ENCODE measurements at places on chromosomes 2 and 18.

DNA sequence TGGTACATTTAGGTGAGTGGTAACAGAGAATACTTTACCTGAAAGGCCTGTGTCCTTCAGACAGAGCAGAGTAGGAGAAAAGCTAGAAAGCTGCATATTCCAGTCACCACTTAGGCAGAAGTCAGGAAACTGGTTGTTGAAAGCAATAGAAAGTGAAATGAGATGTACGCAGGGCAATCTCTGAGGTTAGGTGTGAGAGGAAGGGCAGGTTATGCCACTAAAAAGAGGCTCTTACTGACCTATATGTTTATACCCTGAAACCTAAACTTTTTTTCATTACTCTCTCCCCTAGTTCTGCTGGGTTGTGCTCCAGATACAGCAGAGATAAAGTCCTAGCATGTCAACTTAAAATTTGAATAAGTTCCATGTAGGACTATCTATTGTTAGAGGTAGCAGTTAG, 93.5 kb downstream of the COX7A2L start:
- DNase-seq = no peak

GRCh38 chr18:35697869-35698268, 116.3 kb downstream of the GALNT1 start:
- DNase-seq = no peak

DNA sequence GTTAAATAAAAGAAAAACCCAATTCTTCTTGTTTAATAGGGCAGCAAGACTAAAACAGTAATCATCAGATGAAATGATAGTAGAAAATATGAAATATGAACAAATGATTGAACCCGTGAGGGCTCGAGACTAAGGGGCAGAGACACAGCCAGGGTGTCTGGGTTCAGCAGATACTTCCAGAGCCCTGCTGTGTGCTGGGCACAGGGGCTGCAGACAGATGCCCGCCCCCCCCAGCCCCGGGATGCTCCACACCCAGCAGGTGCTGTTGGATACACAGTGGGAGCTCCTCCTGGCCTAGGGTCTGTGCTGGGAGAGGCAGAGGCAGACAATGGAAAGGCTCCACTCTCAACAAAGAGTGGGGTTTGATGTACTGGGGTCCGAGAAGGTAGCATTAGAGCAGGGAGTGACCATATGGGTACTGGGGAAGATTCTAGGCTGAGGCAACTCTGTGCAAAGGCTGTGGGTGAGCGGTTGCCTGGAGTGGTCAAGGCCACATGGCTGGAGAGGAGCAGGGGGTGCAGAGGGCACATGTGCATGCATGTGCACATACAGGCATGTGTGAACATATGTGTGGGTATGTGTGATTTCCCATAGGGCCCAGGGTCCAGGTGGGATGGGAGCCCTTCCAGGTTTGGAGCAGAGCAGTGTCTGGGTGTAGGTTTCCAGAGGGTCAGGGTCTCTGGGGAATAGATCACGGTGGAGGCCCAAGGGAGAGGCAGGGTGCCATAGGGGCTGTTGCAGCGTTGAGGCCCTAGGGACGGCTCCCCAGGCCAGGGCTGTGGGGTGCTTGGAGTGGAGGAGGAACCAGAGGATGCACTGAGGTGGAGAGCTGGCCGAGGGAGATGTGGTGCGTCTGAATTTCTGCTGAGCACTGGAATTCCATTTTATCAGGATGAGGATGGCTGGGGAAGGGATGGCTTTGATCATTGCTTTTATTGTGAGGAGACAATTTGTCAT, 36.7 kb downstream of the LDLRAD4 start:
- DNase-seq = no peak

DNA sequence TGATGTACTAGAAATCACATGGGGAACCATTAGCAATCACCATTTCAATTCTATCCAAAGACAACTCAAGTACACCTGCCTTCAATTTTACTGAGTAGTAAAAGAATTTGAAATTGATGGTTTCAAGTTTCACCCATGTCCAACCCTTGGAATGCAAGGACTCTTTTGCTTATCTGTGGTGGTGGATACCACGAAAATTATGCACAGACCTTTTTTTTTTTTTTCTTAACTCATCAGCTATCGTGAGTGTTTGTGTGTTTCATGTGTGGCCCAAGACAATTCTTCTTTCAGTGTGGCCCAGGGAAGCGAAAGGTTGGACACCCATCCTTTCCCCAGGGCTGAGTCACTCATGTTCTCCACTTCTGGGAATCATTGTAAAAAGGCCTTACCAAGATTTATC, 23.1 kb downstream of the ID2 start:
- DNase-seq = no peak

- DNase-seq = no peak
Observed at GRCh38 chr18:63823516-63824219, 48.5 kb downstream of the SERPINB7 start.

- DNase-seq = peak; percentile 31
Observed at GRCh38 chr2:48589170-48589767, 28.4 kb upstream of the GTF2A1L start.

DNA sequence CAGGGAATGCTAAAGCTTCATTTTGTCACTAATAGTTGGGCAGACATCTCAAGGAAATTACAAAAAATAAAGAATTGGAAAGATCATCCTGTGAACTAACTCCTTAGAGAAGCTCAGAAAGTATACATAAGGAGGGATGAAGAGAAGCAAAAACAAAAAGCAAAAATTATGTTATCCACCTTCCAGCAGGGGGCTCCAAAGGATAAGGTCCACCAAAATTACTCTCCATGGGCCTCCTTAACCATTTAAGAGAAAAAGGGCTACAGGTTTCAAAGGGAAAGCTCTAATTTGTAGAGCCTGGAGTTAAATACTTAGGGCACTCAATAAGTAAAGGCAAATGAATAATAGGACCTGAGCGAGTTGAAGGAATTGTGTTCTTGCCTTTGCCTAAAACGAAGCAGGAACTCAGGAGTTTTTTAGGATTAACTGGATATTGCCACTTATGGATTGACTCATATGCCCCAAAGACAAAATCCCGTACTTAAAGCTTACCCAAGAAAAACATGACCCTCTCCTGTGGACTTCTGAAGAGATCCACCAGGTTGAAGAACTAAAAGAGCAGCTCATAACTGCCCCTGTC, 1167.9 kb downstream of the DSC3 start:
- DNase-seq = peak; percentile 66

GRCh38 chr2:126431136-126431535, 224.8 kb upstream of the GYPC start:
- no peak for DNase-seq

DNA sequence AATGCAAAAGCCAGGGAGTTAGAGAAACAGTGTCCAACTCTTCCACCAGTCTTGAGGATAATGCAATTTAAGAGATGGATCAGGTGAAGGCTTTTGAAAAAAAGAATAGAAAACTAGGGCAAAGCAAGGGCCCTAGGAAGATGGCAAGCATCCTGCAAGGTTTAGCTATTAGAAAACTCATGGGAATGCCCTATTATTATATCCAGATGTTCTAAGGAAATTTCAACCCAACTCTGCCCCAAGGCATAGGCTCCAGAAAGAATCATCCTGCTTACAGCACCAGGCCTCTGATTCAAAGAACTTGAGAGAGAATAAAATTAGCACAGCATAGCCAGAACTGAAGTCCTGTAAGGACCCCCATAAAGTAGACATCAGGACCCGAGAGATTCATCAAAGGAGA, 68.1 kb downstream of the EN1 start:
- no peak for DNase-seq

DNA sequence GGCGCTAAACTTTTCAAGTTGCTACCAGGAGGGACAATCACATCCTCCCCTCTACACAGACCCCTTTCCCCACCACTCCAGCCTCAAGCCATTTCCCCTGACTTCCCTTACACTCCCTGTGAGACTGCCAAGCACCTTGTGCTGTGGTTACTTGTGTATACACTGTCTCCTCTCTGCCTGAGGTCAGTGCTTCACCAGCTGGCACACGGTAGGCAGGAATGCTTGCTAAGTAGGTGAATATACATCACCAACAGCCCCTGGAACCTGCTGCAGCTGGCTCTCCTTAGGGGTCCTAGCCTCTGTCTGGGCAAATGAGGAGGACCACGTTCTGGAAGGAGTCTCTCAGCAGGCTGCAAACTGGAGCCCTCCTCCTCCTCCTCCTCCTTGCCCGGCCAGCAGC, 38.3 kb upstream of the ACAA2 start:
- DNase-seq = no peak

DNA sequence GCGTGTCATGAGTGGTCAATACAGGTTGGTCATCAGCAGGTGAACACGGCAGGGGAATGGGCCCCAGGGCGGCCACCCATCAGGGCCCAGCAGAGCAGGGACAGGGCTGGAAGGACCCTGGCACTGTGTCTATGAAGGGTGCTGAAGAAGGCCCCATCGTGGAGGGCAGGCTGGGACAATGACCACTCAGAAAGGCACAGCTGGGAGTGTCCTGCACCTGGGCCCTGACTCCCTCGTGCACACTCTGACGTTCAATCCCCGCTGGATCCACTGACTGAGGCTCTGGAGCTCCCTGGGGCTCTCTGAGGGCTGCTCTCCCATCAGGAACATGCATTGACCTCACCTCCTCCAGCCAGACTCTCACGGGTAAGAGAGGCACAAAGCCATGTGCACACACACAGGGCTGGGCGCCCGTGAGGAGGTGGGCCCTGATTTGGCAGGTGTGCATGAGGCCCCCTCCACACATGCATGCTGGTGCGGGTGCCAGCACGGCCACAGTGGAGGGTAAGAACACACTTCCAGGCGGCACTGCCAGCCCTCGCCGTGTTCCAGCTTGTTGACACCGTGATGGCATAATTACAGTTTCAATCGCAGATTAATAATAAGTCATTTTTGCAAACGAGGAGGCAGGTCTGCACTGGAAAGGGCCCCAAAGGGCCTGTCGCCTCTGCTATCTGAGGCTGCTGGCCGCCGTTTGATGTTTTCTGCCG, 58.5 kb downstream of the SMAD7 start:
- DNase-seq = no peak

GRCh38 chr2:5913711-5914395, 221.7 kb downstream of the SOX11 start:
- DNase-seq = no peak

- no peak for DNase-seq
Observed at GRCh38 chr18:31973929-31974546, 31.1 kb upstream of the TRAPPC8 start.

GRCh38 chr2:7012141-7012764, 95.0 kb downstream of the RNF144A start:
- DNase-seq = no peak

- DNase-seq = no peak
Observed at GRCh38 chr2:76930056-76930744, 592.0 kb downstream of the LRRTM4 start.

DNA sequence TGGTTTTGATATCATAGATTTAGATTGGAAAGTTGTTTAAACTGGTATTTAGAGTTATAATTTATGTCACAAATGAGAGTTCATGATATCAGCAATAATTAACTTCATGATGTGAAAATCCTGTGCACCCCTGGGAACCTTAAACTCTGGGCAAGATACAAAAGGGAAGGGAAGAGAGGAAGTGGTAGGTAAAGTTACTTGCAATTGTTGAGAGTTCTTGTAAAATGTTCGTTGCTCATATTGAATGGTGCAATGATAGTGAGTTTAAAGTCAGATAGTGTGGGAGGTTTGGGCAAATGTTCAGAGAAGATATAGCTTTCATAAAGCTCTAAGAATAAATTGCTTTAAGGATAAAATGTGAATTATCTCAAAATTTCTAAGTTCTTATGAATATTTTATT, 75.4 kb downstream of the SP110 start:
- DNase-seq = no peak

All from kidney glomerular epithelial cell (primary cell).